ENCODE measurements at places on chromosomes 6 and 20.

DNA sequence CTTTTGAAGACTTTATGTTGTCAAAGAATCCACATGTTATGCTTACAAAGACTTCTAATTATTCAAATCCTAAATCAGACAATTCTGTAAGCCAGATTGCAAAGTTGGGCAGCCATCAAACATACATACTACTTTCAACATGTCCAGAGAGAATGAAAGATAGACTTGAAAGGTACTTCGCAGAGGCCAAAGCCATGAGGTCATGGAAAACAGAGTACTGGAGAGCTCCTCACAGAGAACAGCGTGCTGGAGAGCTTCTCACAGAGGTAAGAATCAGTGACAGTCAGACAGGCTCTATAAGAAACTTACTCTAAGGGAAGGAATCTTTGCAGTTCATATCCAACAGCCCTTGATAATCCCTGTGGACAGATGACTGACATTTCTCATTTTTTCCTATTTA, 400.2 kb downstream of the GJA1 start:
- no peak for DNase-seq

DNA sequence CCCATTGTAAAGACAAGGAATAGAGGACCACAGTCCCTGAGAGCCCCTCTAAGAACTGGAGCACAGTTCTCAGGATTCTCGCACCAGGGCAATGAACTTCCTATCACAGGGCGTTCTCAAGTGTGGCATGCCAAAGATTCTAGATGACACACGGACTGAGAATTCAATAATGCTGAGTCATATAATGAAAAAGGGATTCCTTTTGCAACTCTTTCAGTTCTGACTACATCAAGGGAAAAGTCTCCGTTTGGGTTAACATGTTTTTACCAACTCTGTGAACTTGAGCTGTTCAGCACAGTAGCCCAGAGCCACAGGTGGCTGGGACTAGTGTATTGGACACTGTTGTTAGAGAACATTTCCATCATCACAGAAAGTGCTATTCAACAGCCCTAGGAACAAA, 3.4 kb downstream of the MED20 start:
- peak; percentile 88 for DNase-seq

DNA sequence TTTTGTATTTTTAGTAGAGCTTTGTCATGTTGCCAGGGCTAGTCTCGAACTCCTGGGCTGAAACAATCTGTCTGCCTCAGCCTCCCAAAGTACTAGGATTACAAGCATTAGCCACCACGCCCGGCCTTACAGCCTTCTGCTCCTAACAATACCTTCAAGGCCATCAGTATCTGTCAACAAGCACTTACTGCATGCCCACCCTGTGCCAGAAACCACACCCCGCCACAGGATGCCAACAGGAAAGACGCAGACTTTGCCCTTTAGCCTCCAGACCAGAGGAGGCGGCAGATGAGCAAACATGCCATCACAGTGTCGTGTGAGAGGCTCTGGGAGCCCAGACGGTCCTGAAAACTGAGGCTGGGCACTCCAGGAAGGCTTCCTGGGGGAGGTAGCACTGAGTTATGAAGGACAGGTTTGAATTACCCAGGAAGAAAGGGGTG, 34.7 kb upstream of the TGM3 start:
- DNase-seq, result no peak

DNA sequence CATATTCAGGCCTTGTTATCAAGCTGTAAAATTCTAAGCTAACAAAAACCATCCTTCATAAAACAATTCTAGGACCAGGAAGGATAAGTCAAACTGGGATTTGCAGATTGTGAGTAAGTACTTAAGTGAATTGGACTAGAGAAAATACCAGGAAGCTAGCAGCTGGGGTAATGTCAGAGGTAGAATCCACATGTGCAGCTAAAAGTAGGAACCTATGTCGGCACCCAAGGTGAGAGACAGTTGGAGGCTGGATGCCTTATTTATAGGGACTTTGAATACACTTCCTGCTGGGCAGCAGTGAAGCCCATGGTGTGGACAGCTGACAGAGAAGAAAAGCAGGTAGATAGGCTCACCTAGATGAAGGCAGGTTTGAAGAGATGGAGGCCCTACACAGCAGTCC, 127.3 kb downstream of the FLRT3 start:
- no peak for DNase-seq

All from mammary epithelial cell (primary cell).